Fibroblast of skin of abdomen (primary cell): ENCODE measurements at places on chromosomes 3 and 15.

GRCh38 chr3:87354398-87354797 lies 78.0 kb upstream of the POU1F1 start:
- no peak for DNase-seq

GRCh38 chr3:69671082-69671952 lies 67.9 kb upstream of the MITF start:
- peak; percentile 32 for DNase-seq

DNA sequence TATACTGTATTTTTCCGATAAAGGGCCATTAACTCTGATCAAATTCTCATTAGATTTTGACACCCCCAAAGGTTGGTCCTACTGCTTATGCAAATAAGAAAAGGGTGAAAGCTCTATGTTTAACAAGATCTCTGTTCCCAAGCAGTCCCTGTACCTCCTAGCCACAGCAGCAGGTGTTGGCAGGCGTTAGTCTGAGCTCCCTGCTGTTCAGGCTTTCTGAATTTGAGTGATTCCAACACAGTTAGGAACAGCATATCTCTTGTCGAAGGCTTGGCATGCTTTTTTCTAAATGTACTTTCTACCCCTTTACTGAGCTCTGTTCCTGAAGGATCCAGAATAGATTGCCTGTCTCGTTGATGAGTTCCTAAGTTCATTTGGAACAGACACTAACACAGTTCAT lies 42.3 kb downstream of the MITF start:
- no peak for DNase-seq

DNA sequence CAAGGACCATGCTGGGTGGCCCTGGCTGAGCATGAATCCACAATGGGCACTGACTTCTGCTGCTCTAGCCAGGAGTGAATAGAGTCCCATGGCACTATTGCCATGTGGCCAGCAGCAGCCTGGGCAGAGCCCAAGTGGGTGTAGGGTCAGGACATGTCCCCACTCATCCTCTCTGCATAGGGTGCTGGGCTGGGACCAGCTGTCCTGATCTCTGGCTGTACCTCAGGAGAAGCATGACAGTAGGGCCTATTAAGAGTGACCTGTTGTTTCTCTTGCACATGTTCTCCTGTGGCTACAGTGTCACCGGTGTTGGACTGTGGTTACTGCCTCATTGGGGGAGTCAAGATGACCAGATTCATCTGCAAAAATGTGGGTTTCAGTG lies 46.9 kb downstream of the DLEC1 start:
- no peak for DNase-seq

GRCh38 chr3:14319654-14320182 lies 82.7 kb upstream of the SLC6A6 start:
- peak; percentile 26 for DNase-seq
